ENCODE measurements at places on chromosomes 16 and 17. TPM values are rescaled to one million over a fixed set of nuclear protein-coding genes. Genes with fewer than 3 reads are reported as not detected.

The CD300LB gene
- not detected for total RNA-seq

The SMIM5 gene
- total RNA-seq: 5.2 TPM

The KRT33B gene
- total RNA-seq: not detected

The GLP2R gene
- 4.7 TPM for total RNA-seq

The RNF157 gene
- total RNA-seq: 4.7 TPM

The CNGB1 gene
- not detected for total RNA-seq

The GPR139 gene
- total RNA-seq: not detected

The CLEC3A gene
- not detected for total RNA-seq

The KREMEN2 gene
- not detected for total RNA-seq

The CTRL gene
- total RNA-seq: 1,726 TPM

The VAT1L gene
- 0.33 TPM for total RNA-seq

The HOXB9 gene
- not detected for total RNA-seq

The FOXF1 gene
- 7.3 TPM for total RNA-seq

The DLX3 gene
- not detected for total RNA-seq

The B9D1 gene
- 53.4 TPM for total RNA-seq

All from body of pancreas (tissue), 4 donors.